ENCODE measurements at places on chromosomes 7 and 10.

DNA sequence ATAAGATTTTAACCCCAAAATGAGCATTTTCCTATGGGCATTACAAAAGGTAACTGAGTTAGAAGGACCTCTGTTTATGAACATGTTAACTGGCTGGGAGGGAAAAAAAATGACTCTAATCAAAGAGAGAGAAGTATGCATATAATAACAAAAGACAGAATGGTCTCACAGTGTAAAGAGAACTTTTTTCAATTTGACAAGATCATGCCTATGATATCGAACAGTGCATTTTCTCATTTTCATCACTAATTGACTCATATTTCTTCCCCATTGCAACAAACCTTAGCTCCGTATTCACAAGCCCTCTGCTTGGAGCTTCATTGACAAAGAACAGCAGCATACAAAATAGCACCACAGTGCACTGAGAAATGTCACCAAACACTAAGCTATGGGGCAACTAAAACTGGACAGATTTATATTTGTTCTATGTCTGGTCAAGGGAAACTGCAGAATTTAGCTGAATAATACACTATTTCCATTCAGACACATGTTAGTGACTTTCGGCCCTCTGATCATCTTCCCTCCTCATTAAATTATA is 45.6 kb downstream of the SMURF1 start:
- DNase-seq = no peak

DNA sequence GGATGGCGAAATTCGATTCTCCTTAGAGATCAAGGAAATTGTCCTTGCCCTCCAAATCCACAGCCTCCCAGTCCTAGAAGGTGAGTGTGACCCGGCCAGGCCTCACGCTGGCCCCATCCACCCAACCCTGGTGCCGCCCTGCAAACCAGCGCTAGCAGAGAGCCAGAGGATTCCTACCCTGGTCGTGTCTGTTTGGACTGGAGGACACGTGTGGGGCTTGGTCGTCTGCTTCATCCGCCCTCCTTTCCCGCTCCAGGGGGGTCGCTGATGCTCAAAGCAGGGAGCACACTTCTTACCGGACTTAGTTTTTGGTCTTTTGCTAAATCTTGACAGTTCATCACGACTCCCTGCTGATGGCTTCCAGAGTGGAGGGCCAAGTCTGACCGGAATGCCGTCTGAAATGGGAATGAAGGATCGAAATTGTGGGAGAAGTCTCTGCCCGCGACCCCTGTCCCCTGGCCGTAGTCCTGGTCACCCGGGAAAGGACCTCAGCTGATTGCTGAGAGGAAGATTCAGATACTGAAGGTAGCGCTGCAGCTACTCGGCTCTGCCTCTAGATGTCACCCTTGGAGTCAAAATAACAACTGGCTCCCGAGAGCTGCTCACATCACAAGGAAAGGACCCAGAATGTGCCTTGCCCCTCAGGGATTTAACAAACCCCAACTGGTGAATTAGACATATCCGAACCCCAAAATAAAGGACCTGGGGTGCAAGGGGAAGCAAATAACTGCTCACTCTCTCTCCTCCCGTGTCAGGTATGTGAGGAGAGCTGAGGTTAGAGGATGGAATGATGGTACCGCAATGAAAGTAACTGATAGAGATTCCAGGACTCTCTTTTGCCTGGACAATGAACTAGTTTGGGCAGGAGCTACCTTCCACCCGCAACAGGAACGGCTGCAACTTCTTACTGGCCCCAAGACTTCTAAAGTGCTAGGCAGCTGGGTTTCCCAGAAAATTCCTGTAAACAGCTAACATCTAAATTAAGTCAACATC is 23.5 kb upstream of the ORC5 start:
- DNase-seq = peak; percentile 73

DNA sequence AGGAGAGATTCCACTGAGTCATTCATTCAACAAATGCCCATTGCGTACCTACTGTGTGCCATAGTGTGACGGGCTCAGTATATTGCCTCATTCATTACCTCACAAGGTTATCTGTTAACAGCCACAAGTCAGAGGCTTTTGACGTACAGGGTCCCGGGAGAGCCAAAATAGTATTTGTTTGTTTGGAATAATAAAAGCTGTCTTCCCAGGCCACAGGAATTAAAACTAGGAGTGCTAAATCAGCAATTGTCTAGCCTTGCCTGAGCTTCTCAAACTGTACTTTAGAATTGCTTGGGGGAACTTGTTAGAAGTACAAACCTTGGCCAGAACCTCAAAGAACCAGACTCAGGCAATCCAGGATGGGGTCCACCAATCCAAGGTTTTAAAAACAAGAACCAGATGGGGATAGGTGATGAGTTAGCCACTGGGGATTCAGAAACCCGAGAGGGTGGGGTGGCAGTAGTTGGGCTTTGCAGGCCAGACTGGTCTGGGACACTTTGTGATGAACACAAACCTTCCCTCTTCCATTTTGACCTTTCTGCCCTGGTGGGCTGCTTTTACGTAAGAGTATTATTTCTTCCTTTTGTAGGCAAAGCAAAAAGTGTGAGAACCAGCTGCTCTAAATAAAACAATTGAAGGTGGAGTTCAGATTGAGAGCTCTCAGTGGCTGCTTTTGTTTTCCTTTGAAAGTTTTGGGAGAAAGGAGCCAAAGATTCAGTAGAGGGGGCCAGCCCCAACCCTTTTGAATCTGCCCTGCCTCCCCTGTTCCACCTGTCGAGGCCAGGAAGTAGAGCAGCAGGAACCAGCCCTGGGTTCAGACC is 113.0 kb upstream of the ANLN start:
- no peak for DNase-seq

- DNase-seq = peak; percentile 83
Measured at GRCh38 chr10:16644146-16644545, 122.5 kb upstream of the C1QL3 start.

- DNase-seq = no peak
Measured at GRCh38 chr7:108384716-108385483, 71.3 kb downstream of the NRCAM start.

- peak; percentile 15 for DNase-seq
Measured at GRCh38 chr7:134154581-134155130, 27.5 kb downstream of the LRGUK start.

- DNase-seq = no peak
Measured at GRCh38 chr10:128001849-128002248, 94.9 kb downstream of the PTPRE start.

DNA sequence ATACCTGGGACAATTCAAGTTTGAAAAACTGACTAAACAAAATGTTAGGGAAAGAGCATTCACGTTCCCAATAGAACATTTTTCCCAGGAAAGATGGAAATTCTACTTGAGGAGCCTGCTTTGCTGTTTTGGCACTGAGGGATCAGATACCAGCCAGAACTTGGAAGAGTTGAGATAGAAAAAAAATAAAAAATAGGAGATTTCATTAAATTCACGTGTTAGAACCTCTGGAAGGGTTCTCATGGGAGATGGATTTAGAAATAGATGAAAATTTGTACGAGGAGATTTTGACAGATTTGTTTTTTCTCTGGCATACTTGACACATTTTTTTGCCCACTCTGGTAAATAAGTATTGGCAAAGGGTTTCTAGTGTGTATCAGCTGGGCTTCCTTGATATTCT is 63.7 kb downstream of the CELF2 start:
- DNase-seq = no peak

DNA sequence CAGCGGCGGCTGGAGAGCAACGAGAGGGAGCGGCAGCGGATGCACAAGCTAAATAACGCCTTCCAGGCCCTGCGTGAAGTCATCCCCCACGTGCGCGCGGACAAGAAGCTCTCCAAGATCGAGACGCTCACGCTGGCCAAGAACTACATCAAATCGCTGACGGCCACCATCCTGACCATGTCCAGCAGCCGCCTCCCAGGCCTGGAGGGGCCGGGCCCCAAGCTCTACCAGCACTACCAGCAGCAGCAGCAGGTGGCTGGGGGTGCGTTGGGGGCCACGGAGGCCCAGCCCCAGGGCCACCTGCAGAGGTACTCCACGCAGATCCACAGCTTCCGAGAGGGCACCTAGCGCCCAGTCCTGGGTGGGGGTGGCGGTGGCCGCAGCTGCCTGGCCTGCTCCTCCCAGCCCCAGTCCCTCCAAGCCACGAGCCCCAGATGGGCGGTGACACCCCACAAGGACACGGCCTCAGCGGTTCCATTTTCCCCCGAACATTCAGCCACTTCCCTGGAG is 1.3 kb downstream of the BHLHA15 start:
- DNase-seq = no peak

- DNase-seq = no peak
Measured at GRCh38 chr10:61157182-61157581, 213.2 kb upstream of the RHOBTB1 start.

DNA sequence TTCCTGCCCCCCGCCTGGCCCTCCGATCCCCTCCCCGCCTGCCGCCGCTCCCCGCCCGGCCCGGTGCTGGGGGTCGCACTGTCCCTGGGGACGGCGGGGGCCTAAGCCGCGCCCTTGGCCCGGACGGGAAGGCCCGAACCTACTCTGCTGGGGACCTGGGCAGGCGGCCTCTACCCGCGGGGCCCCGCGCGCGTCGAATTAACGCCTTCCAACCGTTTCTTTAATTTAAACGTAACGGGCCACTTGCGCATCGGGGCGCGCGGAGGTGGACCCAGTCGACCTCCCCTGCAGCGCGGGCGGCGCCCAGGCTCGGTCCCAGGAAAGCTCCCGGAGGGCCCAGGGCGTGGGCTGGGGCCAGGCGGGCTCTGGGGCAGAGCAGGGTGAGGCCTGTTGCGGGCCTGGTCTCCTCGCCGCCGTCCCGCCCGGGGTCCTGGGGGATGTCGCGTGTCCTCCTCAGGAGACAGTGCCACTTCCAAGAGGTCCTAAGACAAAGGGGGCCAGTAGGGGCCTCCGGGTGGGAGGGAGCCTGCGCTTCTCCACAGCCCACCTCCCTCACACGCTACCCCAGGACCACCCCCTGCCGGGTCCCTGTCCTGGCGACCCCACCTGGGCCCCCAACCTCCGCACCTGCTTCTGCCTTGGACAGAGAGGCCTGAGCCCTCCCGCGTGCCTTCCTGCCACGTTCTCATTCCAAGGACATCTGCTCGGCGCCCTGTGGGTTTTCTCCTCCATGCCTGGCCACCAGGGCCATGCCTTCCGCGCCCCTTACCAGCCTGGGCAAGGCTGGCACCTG is 658 bp upstream of the PTPRN2 start:
- no peak for DNase-seq

DNA sequence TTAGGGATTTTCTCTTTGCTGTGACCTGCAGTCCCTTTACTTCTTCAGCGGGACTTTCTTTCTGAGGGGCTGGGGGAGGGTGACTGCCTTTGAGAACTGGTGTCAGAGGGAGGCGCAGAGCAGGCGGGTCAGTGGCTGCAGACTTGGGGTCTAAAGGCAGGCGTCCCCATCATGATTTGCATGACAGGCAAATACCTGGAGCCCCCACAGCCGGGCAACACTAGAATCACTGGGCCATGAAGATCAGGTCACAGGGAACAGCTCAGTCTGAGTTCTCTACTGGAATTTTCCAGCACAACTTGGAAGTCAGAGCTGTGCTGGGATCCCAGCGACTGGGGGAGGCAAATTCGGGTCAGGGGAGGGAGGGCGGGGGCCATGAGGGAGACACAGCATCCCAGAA is 29.2 kb upstream of the PITRM1 start:
- no peak for DNase-seq

DNA sequence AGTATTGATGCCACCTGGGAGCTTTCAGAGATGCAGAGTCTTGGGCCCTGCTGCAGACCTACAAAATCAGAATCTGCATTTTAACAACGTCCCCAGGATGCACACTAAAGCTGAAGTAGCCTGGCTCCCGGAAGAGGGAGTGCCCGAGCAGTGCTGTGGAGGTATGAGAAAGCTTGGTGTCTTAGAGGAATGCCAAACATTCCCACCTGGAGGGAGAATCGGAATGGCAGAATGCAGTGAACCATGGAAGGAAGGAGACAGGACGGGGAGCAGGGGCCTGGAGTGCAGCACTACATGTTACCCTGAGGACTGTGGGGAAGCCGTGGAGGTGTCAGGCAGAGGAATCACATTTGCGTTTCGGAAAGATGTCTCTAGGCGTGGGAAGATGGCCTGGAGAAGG is 90.9 kb downstream of the AOAH start:
- DNase-seq = no peak

DNA sequence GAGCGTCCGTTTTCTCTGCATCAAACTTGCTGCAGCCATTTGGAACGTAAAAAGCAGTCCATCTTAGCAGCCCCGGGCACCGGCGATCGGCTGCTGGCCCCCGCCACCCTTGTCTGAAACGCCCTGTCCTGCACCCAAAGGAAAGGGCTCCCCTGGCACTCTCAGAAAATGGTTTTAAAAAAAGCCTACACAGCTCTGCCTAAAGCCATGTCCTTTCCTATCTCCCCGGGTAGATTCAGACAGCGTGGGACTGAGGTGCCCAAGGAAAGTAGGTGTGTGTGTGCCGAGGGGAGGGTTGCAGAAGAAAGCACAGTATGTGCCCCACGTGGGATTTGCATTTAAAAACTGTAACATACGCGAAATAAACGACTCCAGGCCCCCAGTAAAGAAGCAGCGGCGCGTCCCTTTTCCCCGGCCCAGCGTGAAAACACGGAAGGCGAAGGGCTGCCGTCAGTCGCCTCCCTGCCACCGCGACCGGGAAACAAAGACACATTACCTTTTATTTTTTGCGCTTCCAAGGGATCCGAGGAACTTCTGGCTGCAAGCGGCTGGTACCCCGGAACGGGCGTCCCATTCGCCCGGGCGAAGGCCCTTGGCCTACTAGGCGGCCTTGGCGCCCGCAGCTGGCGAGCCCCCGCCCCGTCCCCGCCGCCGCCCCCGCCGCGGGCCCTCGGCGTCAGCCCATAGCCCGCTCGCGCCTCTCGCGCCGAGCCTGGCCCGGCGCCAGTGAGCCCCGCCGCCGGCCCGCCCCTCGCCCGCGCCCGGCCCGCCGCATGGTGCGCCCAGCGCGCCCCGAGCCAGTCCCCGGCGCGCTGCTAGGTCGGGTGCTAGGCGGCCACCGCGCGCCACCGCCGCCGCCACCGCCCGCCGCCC is 304.6 kb downstream of the PRPF18 start:
- DNase-seq = peak; percentile 72
